Stimulated activated CD4-positive, alpha-beta T cell treated with anti-CD3 and anti-CD28 coated beads, Interleukin-2, amount 100 ng/mL, for 48 hours (primary cell): ENCODE measurements at places on chromosomes 12 and 14.

DNA sequence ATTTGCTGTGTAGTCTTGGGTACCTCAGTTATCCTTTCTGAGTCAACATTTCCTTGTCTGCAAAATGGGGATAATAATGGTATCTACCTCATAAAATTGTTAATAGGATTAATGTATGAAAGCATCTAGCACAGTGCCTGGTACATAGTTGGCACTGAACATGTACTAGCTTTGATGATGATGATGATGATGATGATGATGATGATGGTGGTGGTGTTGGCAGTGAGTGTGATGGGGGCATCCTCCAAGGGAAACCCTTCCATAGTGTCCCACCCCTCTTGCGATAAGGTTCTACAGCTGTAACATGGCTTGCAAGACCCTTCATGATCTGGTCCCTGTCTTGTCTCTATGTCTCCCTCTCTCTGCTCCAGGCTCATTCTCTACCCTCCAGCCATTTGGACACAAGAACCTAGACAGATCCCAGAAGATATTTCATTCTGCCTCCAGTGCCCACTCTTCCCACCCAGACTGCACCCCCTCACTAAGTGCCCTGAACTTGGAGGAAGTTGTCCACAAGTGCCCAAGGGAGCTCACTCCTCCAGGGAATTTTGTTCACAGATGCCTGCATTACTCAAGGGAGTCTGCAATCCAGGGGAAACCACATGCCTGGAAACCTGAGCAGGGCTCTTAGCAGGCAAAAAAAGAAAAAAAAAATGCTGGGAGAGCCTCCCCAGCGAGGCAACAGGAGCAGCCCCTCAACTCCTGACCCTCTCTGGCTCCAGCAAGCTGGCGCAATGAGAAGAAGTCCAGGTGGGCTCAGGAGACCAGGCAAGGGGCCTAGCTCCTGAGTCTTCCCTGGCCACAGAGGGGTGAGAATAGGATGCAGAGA is 10.1 kb upstream of the BDKRB1 start:
- DNase-seq = no peak

- no peak for DNase-seq
Measured at GRCh38 chr12:47876440-47876960, 28.3 kb downstream of the VDR start.

GRCh38 chr12:69338120-69338859 is 9.9 kb upstream of the LYZ start:
- no peak for DNase-seq

GRCh38 chr14:30134936-30135335 is 207.3 kb upstream of the PRKD1 start:
- no peak for DNase-seq

DNA sequence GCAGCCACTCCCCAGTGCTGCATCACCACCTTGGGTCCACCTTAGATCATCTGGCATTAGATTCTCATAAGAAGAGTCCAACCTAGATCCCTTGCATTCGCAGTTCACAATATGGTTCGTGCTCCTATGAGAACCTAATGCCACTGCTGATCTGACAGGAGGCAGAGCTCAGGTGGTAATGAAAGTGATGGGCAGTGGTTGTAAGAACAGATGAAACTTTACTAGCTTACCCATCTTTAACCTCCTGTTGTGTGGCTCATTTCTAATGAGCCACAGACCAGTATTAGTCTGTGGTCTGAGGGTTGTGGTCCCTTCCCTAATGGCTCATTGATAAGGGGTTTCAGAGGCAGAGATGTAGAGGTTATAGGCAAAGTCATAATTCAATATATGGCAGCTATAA is 615.9 kb upstream of the MIS18BP1 start:
- DNase-seq = no peak

- no peak for DNase-seq
Measured at GRCh38 chr12:128794661-128795529, 28.9 kb downstream of the SLC15A4 start.

GRCh38 chr14:20440465-20440864 is 4.5 kb upstream of the KLHL33 start:
- DNase-seq = no peak

DNA sequence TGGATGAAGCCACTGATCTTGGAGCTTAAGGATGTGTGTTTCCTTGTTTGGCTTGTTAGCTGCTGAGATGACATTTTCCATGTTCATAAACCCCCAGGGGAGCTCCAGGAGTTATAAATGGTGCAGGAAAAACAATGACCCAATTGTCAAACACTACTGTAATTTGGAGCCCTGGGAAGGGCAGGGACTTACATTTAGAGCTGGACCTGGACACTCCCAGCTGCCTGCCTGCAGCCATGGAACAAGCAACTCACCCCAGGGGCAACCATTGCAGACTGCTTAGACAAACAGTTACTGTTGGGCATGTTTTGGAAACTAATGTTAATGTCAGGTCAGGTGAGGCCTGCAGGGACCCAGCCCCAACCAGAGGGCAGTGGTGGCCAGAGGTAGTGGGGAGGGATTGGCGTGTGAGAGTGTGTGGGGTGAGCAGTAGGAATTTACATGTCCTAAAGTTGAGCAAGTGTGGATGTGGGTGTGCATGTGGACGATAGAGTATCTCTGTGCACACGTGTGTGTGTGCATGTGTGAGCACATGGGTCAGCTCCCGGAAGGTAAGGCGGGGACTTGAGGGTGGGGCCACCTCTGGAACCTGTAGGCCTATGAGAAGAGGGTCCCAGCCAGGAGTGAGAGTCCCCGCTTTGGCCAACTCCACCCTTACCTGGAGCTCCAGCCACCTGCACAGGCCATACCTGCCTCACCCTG is 86.4 kb upstream of the NOS1 start:
- DNase-seq = no peak

DNA sequence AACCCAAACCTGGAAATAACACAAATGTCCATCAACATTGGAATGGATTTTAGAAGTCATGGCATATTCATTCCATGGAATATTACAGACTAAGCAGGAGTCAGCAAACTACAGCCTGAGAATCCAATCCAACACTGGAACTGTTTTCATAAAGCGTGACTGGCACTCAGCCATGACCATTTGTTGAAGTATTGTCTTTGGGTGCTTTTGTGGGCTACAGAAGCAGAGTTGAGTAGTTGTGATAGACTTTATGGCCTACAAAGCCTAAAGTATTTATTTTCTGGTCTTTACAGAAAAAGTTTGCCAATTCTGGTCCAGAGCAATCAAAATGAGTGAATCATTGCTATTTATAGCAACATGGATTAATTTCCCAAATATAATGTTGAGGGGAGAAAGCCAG is 34.5 kb upstream of the FRS2 start:
- no peak for DNase-seq

GRCh38 chr12:98243190-98243589 is 272.2 kb upstream of the TMPO start:
- no peak for DNase-seq

GRCh38 chr12:55972911-55973598 is 823 bp upstream of the RAB5B start:
- no peak for DNase-seq

DNA sequence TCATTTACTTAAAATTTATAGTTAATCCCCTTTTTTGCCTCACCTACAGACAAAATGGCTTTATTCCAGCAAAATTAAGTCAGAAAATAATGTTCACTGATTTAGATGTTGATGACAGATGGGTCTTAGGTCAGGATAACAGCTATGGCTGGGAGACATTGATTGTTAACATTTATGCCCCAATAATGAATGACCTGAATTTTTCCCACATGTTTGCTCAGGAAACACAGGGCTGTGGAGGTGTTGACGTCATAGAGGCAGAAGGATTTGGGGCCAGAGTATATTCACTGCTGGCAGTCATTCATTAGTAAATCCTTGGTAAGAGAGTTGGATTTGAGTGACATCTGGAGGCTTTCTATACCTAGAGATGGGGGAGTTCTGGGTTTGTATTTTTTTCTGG is 121.3 kb downstream of the PDE3A start:
- DNase-seq = no peak

DNA sequence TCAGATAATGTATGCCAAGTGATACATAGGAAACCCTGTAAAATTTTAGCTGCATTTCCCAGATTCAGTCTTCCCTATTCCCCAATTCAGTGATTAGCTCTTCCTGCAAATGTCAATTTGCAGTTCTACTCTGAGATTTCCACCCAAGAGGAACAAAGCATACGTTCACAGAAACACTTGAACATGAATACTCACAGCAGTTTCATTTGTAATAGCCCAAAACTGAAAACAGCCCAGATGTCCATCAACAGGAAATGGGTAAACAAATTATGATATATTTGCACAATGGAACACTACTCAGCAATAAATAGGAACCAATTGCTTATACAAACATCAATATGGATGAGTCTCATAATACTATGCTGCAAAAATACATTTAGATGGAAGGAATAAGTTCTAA is 194.2 kb downstream of the GXYLT1 start:
- no peak for DNase-seq

DNA sequence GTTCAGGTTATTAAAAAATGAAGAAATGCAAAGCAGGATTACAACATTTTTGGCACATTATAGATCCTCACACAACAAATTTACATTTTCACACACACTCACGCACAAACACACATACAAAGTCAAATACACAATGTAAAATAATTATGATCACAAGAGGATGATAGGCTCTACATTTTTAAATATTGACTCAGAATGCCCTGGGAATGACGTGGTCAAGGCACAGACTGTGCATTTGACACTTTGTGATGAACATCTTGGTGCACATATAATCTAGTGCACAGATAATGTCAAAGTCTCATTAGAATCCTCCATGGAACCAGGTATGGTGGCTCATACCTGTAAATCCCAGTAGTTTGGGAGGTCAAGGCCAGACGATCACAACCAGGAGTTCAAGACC is 49.4 kb downstream of the DPF3 start:
- no peak for DNase-seq

- no peak for DNase-seq
Measured at GRCh38 chr12:13687633-13688032, 293.8 kb downstream of the GRIN2B start.

- DNase-seq = peak; percentile 62
Measured at GRCh38 chr12:55072083-55072482, 52.3 kb downstream of the NEUROD4 start.

DNA sequence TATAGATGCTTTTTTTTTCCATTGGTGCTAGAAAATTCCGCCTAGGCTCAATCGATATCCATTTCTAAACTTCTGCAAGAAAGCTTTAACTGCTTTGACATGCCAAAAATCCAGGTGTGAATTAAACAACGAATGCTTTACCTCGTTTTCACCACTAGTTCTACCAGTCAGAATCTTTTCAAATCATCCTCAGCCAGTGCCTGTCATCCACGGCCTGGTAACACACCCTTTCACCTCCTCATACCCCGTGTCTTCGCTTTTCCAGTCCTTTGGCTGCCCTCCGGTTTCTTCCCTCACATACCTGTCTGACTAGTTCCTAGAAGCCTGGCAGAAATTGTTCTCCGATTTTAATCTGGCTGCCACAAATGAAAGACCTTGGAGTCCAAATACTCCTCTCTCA is 1.4 kb upstream of the PHC1 start:
- no peak for DNase-seq

DNA sequence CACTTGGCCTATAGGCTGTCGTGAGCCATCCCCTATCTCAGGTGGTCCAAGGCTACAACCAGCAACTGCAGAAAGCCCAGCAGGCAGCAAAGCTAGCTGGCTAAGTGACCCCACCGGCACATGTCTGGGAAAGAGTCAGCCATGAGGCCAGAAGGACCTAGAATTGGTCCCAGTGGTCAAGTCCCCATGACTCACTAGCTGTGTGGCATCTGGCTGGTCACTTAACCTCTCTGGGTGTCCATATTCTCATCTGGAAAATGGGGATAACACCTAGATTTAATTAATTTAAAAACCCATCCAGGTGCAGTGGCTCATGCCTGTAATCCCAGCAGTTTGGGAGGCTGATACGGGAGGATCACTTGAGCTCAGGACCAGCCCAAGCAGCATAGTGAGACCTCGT is 37.6 kb downstream of the SYNE3 start:
- DNase-seq = no peak

DNA sequence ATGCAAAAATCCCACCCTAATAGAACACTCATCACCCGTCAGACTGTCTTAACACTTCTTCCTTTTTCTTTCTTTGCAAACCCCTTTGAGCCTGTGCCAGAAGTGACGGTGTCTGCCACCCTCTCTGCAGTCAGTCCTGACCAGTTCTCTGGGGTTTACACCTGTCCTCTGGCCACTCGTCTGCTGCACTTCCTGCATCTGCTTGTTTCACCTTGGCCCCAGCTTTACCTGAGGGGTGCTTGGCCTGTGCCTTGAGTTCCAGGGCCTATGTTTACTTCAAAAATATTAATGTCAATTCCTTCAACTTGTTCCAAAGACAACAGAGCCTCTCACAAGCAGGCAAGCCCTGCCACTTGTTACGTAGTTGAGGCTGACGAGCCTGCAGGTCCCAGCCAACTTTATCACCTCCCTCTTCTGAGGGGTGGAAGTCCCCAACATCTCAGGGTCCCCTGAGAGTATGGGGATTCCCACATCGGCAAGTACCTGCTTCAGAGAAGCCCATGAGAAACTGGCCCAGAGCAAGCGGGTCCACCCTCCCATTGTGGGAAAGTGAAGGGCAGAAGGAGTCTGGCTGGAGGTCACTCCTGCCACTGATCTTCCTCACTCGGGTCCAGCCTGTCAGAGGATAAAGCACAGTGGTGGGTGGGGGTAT is 205.4 kb downstream of the DAD1 start:
- no peak for DNase-seq

DNA sequence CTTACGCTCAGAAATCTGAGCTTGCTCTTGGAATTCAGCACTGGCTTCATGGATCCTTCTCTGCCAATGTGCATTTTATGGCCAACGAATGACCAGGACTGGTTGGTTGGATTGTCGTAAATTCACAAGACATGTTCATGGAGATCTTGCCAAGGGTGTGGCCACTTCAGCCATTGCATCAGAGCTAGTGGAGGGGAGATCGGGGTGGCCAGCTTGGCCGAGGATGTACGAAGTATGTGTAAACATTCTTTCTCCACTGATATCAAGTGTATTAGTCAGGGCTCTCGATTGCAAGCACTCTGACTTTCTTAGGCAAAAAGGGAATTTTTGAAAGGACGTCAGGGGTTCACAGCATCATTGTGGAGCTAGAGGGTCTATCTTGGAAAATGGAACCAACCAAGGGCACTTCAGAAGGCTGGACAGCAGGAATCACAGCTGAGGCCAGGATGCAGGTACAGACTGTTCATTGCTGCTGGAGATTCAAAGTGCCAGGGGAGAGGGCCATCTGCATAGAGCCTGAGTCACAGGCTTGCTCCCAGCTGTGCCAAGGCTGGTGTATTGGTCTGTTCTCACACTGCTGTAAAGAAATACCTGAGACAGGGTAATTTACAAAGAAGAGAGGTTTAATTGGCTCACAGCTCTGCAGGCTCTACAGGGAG is 32.9 kb upstream of the ADGRD1 start:
- DNase-seq = no peak

GRCh38 chr14:88437658-88438057 is 52.2 kb downstream of the SPATA7 start:
- DNase-seq = no peak

DNA sequence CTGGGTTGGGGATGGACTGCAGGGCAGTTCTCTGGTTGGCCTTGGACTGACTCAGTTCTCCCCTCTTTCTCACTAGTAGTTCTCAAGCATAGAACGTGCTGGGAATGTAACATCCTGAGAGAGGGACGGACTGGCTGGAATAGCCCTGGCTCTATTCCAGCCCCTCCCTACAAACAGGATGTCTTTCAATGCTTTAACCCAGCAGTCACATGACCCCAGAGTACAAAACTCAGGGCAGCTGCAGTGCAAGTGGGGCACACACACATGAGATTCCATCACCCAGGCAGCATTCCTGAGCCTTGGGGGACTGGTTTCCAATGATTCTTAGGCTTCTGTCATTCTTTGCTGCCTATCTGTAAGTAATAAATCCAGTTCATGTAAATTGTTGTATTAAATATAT is 1.6 kb upstream of the ACOT6 start:
- no peak for DNase-seq

GRCh38 chr14:100850841-100851585 is 25.1 kb downstream of the MEG3 start:
- DNase-seq = peak; percentile 89
